ENCODE measurements at places on chromosomes 6 and 20. TPM values are rescaled to one million over a fixed set of nuclear protein-coding genes. Genes with fewer than 3 reads are reported as not detected.

DNA sequence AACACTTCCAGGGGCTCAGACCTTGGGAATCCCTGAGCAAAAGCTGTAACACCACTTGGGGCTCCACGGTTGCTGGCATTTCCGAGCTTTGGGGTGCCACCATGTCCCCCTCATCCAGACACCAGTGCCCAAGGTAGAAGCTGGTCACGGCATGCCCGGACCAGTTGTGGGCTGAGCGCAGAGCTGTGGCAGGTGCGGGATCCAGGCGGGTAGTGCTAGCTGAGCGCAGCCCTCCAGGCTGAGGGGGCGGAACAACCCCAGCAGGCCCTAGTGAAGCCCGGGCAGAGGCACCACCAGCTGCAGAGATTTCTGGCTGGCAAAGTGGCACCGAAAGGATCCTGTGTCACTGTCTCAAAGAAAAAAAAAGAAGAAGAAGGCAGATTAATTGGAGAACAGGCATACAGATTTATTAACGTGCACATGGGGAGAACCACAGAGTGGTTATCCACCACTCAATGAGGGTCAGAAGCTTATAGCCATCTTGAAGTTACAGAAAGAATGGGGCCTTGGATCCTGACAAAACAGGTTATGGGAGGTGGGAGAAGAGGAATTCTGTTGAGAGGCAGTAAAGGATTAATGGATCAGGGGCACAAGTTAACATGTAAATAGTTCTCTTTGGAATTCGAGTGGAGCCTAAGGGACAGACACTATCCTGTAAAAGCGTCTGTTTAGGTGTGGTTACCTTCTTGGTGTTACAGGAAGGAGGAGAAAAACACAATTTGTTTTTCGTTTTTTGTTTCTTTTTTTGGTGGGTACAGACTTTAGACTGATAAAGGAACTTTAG, 107.5 kb downstream of the CD24 start:
- H3K36me3 ChIP-seq: peaks cover 7% of the 10 kb centered on the region
- H3K4me3 ChIP-seq: no peak overlapping the region
- no peak for DNase-seq

DNA sequence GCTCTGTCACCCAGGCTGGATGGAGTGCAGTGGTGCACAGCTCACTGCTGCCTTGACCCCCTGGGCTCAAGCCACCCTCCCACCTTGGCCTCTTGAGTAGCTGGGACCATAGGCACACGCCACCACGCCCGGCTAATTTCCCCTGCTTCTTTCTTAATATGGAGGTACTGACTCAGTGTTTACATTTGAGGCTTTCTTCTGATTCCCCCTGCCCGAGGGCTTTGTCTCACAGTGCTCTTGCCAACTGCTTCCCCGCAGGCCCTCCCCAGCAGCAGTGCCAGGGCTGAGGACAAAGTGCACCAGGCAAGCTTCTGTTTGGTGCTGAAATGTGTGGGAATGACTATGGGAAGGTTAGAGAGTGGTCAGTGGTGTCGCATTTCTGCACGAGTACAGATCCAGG, 34.8 kb downstream of the NR2E1 start:
- H3K27ac ChIP-seq: no peak overlapping the region
- peaks cover 13% of the 10 kb centered on the region for H3K4me1 ChIP-seq
- no peaks in the 10 kb centered on the region for H3K36me3 ChIP-seq
- DNase-seq: peak; percentile 17
- no peak overlapping the region for H3K4me3 ChIP-seq
- no peaks in the 10 kb centered on the region for H3K27me3 ChIP-seq

- no peak overlapping the region for H3K27ac ChIP-seq
- H3K4me1 ChIP-seq: no peaks in the 10 kb centered on the region
- H3K36me3 ChIP-seq: peaks cover 15% of the 10 kb centered on the region
- H3K4me3 ChIP-seq: no peak overlapping the region
Measured at GRCh38 chr6:170007468-170008293, 256.3 kb downstream of the ERMARD start.

DNA sequence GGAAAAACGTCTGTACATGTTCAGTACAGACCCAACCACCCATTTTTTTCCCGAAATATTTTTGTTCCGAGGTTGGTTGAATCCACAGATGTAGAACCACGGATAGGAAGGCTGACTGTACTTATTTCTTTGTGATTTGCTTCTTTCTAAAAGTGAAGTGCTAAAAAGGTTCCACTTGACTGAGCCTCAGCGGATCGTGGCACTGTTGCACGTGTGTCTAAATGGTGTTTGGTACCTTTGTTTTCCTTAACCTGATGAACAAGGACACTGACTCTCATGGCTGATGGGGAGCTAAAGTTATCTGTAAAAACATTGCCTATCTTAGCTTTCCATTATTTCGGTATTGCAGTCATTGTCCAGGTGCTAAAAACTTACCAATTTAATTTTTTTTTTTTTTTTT, 6.2 kb downstream of the BPHL start:
- no peak overlapping the region for H3K4me3 ChIP-seq
- H3K4me1 ChIP-seq: peaks cover under 1% of the 10 kb centered on the region

LINC00237 gene
- not detected for total RNA-seq

HAO1 gene
- not detected for total RNA-seq

RBPJL gene
- not detected for total RNA-seq

ELOVL2 gene
- total RNA-seq: not detected

EFCAB8 gene
- not detected for total RNA-seq
